ENCODE measurements at places on chromosomes 4 and X.

- DNase-seq: no peak
These were observed 89.7 kb downstream of the MID1IP1 start for GRCh38 chrX:38890963-38891362.

DNA sequence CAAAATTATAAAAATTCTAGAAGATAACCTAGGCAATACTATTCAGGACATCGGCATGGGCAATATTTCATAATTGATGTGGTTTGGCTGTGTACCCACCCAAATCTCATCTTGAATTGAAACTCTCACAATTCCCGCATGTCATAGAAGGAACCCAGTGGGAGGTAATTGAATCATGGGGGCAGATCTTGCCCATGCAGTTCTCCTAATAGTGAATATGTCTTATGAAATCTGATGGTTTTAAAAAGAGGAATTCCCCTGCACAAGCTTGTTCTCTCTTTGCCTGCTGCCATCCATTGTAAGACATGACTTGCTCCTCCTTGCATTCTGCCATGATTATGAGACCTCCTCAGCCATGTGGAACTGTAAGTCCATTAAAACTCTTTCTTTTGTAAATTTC, 77.7 kb downstream of the DDX60 start:
- no peak for DNase-seq

DNA sequence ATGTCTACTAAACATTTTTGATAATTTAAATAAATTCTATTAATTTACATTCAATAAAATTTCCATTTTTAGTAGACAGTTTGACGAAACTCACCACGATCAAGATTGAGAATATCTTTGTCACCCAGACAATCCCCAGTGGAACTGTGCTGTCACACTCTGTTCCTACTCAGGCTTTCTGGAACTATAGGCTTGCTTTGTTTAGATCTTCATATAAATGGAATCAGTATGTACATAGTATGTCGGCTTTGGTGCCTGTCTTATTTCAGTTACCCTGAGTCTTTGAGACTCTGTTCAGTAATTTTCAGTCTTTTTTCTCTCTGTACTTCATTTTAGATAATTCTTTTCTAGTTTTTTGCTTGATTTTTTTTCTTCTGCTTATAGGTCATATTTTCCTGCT, 163.5 kb upstream of the EMCN start:
- DNase-seq: no peak

- DNase-seq: no peak
These were observed 3.3 kb downstream of the NUDT9 start for GRCh38 chr4:87425711-87426110.

GRCh38 chr4:74021601-74022000, 16.9 kb downstream of the CXCL3 start:
- no peak for DNase-seq

GRCh38 chr4:68326141-68326540, 23.7 kb downstream of the YTHDC1 start:
- DNase-seq: no peak

- DNase-seq: no peak
These were observed 35.2 kb upstream of the AMBN start for GRCh38 chr4:70556856-70557255.

DNA sequence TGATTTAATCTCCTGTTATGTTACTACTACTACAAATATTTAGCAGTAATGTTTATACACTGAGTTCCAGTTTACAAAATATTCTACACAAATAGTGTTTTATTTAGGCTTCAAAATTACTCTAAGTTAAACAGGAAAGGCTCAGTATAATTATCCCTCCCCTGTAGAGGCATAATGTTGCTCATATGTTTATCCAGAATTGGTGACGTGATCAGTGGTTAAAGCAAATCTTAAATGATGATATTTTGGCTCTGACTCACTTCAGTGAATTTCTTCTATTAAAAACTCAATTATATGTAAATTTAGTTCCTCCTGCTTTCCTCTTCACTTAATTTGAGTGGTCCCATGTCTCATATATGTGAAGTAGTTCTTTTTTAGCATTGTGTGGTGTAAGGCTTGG, 438.5 kb downstream of the ADGRL3 start:
- no peak for DNase-seq

GRCh38 chrX:8841911-8842310, 40.7 kb upstream of the FAM9A start:
- DNase-seq: no peak

DNA sequence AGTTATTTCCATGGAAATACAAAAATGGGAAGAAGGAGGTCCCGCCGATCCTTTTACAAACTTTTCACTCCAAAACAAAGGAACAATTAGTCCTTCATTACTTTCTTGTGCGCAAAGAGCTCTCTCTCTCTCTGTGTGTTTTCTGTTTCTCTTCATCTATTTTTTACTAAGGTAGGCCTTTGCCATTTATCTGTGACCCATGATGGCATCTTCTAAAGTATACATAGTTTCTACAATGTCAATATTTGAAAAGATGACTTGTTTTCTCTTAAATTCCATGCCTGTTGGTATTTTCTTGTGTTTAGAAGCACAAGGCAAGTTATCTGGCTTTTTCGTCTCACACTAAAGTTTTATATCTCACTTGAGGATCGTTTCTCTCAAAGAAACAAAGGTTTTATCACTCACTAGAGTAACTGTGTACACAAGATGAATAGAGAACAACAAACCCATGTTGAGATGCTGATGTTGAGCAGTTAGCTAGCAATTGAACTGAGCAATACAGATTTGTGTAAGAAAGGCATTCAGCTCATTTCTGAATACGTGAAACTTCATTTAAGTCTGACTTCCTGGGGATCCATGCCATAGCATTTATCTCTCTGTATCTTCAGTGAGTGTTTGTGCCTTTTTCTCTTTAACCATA, 250.3 kb downstream of the GBA3 start:
- no peak for DNase-seq

DNA sequence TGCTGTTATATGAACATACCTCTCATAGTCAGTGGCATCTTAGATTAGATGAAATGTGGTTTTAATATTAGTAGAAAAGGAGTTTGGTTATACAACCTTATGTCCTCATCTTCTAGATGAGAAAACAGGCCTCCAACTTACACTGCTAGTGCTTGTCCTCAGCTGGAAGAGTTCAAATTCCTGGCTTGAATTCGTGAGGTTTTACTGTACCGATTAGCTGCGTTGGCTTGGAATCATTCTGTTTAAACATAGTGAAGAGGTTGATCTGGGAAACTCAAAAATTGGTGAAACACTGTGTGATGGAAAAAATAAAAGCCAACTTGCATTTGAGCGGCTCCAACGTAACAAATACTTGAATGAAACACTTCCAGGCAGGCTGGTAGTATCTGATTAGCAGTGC, 81.0 kb downstream of the LNX1 start:
- DNase-seq: no peak

DNA sequence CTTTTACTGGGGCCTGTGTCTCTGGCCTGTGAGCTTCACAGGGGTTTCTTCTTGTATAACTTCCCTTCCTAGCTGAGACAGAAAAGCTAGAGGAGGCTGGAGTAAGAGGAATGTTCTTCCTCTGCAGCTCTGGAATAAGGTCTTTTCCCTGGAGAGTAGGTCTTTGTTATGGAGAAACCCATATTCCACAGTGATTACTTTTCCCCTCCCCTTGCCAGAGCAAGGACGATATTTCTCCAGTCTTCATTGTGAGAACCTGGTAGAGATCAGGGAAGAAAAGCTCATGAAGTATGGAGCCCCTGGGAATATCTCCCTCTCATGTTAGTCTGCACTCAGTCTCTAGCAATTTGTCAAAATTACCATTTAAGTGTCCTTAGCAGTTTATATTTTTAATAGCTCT, 18.7 kb upstream of the GLRB start:
- no peak for DNase-seq

DNA sequence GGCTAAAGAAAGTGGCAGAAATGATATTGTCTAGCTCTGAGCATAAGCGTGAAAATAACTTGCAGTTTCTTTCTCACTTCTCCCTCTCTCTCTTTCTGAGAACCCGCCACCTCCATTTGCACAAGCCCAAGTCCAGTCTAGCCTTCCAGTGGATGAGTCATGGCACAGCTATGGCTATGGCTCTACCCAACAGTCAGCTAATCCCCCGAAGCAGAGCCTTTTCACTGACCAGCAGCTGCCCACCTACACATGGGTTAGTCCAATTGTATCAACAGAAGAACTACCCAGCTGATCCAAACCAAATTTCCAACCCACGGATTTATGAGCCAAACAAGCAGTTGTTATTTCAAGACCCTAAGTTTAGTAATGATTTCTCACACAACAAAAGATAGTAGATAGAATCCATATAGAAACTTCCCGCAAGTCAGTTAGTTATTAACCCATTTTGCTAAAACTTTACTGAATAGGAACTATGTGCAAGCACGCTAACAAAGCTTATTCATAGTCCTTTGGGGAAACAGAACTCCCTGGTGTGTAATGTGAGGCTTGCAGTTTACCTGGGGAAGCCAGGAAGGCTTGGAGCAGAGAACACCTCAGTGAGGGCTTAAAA, 282.3 kb downstream of the INPP4B start:
- DNase-seq: no peak

- no peak for DNase-seq
These were observed 104.2 kb downstream of the CHRDL1 start for GRCh38 chrX:110691446-110691845.

DNA sequence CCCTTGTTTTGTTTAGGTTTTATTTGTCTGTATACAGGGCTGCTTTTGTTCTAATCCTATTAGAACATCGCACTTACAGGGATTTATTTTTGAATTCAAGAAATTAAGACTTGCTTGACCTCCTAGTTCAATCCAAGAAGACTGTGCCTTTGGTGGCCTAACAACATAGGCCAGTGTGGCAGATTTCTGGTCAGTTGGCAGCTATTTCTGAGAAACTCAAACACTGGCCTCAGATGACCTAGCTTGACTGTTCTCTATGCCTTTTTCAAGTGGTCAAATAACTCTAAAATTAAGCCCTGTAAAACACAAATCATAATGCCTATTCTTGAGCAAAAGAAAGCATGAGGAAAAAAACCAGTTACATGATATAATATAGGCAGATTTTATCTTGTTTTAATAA, 89.3 kb upstream of the GPR34 start:
- DNase-seq: no peak

GRCh38 chr4:89753601-89754066, 83.3 kb downstream of the SNCA start:
- no peak for DNase-seq

DNA sequence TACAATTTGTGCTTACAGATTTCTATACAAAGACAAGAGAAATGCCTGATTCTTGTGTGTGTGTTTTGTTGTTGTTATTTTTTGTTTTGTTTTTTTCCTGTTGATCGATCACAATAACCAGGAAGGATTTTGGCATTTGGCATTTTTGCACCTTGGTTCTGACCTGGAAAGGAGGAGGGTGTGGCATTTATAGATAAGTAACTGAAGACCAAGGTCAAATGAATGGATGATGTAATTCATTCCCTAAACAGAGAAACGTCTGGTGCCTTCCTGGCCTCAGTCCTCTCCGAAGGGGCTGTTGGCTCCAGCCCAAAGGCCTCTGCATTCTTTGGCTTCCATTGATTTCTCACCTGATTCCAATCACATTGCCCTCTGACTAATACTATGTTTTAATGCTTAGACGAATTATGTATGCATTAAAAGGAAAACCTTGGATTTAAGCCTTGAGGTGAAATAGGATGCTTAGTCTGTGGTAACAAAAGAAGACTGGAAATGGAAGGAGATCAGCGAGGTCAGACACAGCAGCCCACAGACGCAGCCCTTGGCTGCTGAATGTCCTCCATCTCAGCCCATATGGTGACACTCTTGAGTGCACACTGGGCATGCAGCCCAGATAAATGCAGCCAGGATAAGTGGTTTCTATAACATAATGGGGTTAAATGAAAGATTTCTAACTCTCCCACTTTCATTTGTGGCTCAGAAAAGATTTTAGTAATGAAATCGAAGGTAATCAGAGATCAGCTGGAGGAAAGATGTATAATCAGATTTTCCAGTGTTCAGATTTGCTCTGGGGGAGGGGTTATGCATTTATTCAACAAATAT, 60.5 kb upstream of the TRIM2 start:
- no peak for DNase-seq

GRCh38 chrX:17007134-17007768, 60.8 kb downstream of the REPS2 start:
- DNase-seq: no peak

- no peak for DNase-seq
These were observed 57.7 kb upstream of the VEGFC start for GRCh38 chr4:176850436-176850835.

- no peak for DNase-seq
These were observed 53.9 kb downstream of the FGFBP1 start for GRCh38 chr4:15884666-15885065.

DNA sequence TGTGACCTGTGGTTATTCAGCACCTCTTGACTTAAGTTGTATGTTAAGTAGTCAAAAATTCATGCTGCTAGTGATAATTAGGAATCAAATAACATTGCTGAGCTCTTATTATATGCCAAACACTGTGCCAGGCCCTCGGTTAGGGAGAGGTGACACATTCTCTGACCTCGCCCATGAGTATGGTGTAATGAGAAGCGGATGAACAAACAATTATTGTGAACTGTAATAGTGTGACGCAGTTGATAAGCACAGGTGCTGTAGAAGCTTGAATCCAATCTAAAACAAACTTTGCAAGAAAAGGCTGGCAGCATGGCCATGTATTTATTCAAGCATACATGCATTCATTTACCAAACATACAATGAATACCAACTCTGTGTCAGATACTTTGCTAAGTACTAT, 303.5 kb upstream of the HS3ST1 start:
- no peak for DNase-seq

DNA sequence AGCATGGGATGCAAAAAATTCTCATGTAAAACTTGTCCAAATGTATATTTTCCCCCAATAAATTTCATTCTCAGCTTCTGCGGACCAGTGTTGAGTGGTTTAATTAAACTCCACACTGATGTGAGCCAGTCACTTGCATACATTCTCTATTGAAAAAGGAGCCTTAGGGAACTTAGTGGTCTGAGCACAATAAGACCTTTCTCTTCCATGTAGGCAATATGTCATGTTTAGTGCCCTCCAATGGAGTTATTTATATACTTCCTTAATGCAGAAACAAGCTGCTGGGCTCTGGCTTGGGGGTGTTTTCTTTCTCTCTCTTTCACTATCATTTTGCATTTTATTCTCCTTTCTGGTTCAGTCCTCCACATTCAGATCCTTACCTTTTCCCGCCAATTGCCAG, 196.9 kb downstream of the ANAPC10 start:
- DNase-seq: no peak

DNA sequence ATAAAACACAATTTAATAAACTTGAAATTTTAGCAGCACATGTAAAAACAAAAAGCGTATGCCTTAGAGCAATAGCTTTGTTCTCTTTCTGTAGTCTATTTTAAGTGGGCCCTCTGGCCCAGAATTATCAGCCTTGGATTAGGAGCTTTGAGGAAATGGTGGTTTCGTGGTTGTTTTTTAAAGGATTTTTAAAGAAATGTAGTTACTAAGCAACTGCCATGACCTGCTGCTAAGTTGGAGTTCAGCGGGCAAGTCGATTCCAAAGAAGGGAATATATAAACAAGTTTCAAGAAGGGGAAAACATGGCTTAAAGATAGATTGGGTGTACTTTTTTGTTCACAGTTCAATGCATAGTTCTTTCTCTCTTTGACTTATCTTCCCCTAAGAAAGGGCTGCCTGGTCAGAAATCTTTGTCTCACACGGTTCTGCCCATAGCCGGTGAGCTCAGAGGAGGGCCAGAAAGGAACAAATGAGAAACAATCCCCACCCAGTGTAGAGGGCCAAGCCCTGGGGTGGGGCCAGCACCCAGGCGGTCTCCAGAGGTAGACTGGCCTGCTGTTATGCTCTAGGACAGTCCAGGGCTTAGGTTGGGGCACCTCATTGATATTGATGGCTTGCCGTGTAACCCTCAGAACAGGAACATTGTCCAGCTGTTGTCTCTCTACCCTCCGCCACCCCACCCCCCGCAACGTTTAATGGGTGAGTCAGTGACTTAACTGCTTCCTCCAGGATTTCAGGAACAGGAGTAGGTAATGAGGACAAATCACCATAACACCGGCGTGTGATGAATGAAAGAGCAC, 32.5 kb downstream of the DLG3 start:
- no peak for DNase-seq
